Stimulated activated naive B cell treated with anti-CD40 and anti-IgM and Interleukin-4, amounts not matched to agents 10 μg/mL and 1 μg/mL and 100 μg/mL, for 72 hours (primary cell): ENCODE measurements at places on chromosomes 4 and X.
A peak's percentile ranks its signal among the peaks of the same experiment; 100 is the strongest.

DNA sequence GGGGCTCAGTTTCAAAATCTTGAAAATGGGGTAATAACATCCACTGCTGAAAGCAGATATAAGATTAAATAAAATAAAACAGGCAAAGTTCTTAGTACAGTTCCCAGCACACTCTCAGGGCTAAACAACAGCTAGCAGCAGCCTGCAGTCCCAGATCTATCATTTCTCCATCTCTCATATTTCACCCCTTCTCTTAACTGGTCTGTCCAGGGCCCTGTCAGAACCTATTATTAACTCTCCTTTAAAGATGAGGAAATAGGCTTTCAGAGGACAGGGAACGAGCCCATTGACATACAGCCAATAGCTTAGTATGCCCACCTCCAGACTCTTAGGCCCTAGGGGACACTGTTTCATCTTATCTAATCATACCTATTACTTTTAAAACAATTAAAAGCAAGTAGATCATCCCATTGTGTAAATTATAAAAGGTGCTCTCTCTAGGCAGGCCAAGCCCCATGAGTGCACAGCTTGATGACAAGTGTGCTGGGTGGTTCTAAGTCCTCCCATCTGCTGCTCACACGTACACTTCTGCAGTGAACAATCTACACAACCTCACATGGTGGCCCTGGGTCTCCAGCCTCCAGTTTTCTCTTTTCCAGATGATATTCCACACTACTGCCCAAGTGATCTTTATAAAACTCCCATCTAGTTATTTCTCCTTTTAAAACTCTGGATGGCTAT is 119.0 kb downstream of the APBB2 start:
- H3K27ac ChIP-seq, result no peak overlapping the region
- no peak for DNase-seq
- H3K36me3 ChIP-seq, result no peaks in the 10 kb centered on the region
- no peak overlapping the region for H3K4me3 ChIP-seq

- no peak overlapping the region for H3K27ac ChIP-seq
- peaks cover 23% of the 10 kb centered on the region for H3K4me1 ChIP-seq
- H3K27me3 ChIP-seq, result no peaks in the 10 kb centered on the region
- no peak for DNase-seq
- no peak overlapping the region for H3K4me3 ChIP-seq
Observed at GRCh38 chr4:6272863-6273660, 3.4 kb downstream of the WFS1 start.

GRCh38 chr4:125702406-125702805 is 387.7 kb downstream of the FAT4 start:
- no peaks in the 10 kb centered on the region for H3K36me3 ChIP-seq
- H3K27me3 ChIP-seq, result no peaks in the 10 kb centered on the region
- H3K4me1 ChIP-seq, result no peaks in the 10 kb centered on the region
- H3K27ac ChIP-seq, result no peak overlapping the region

- no peaks in the 10 kb centered on the region for H3K4me1 ChIP-seq
- H3K27me3 ChIP-seq, result no peaks in the 10 kb centered on the region
- H3K27ac ChIP-seq, result no peak overlapping the region
- H3K4me3 ChIP-seq, result no peak overlapping the region
- H3K36me3 ChIP-seq, result no peaks in the 10 kb centered on the region
- DNase-seq, result no peak
Observed at GRCh38 chr4:136495076-136495475, 1037.2 kb downstream of the PCDH18 start.

DNA sequence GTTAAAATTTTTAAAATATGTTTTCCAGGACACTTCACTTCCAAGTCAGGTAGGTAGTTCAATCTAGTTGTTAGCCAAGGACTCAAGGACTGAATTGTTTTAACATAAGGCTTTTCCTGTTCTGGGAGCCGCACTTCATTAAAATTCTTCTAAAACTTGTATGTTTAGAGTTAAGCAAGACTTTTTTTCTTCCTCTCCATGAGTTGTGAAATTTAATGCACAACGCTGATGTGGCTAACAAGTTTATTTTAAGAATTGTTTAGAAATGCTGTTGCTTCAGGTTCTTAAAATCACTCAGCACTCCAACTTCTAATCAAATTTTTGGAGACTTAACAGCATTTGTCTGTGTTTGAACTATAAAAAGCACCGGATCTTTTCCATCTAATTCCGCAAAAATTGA is 49.7 kb downstream of the XIAP start:
- H3K27me3 ChIP-seq, result no peaks in the 10 kb centered on the region
- DNase-seq, result no peak
- peaks cover 15% of the 10 kb centered on the region for H3K36me3 ChIP-seq
- H3K4me1 ChIP-seq, result peaks cover 19% of the 10 kb centered on the region
- H3K27ac ChIP-seq, result no peak overlapping the region
- no peak overlapping the region for H3K4me3 ChIP-seq

DNA sequence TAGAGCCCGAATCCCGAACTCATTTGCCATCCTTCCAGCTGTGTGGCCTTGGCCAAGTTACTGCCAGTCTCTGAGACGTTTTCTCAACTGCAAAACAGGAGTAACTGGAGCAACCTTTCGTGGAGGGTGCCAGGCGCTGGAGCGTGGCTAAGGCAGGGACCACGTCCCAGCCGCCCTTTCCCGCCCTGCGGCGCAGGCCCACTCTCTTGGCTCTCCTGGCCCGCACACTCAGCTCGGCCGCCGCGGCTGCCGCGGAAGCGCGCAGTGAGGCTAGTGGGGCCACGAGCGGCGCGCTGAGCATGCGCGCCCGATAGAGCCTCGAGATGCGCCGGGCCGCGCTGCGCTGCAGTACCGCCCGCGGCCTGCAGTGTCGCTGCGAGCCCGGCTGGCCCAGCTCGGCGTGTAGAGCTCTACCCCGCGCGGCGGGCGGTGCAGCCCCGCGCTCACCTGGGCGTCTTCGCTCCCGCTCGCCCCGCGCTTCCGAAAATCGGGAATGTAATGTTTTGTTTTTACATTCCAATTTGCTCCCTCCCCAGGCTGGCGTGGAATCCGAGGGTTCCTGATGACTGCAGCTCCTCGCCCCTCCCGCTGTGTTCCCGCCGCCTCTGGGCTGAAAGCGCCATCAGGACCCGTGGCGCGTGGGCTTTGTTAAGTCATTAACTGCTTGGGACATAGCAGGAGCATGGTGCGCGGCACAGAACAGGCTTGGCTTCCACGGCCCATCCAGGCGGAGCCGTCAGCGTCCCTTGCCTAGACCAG is 4.0 kb upstream of the ZNF518B start:
- H3K4me1 ChIP-seq, result peaks cover 9% of the 10 kb centered on the region
- DNase-seq, result peak; percentile 71
- peaks cover 49% of the 10 kb centered on the region for H3K27me3 ChIP-seq
- peak overlapping the region; percentile 86 for H3K4me3 ChIP-seq
- no peaks in the 10 kb centered on the region for H3K36me3 ChIP-seq

DNA sequence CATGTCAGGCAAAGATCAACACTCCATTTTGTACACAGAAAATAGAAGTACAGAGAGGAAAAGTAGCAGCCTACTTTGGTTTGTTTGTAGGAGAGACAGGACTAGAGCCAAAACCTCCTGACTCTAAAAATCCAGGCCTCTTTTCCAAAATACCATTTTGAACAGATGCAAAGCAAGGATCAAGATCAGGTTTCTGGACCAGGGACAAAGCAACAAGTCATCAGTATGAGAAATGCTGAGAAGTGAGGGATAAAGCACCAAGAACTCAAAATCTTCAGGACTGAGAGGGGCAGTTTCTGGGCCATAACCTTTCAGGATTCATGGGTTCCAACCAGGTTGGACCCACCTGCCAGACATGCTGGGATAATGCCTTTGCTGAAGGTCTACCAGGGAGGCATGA is 36.6 kb upstream of the MBTPS2 start:
- no peak overlapping the region for H3K4me3 ChIP-seq
- no peak for DNase-seq
- H3K36me3 ChIP-seq, result no peaks in the 10 kb centered on the region
- no peaks in the 10 kb centered on the region for H3K27me3 ChIP-seq

DNA sequence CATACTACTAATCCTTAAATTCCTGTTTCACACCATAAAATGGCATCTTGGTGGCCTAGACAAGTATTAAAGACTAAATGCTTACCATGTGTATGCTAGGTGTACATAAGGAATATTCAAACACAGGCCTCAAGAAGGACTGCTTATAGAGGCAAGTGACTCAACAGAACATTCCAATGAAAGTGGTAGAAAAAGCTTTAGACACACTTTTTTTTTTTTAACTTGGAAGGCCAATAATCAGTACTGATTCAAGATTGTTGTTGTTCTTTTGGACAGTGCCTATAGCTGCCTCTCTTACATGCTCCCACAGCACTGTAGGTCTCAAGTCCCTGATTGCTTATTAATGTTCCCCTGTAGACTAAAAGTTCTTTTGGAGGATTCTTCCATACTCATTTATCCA is 77.6 kb downstream of the FBXL5 start:
- no peak overlapping the region for H3K27ac ChIP-seq
- H3K27me3 ChIP-seq, result no peaks in the 10 kb centered on the region
- H3K36me3 ChIP-seq, result no peaks in the 10 kb centered on the region
- H3K4me1 ChIP-seq, result no peaks in the 10 kb centered on the region

GRCh38 chrX:24395775-24396174 is 35.3 kb downstream of the SUPT20HL1 start:
- peak; percentile 18 for DNase-seq
- H3K4me3 ChIP-seq, result no peak overlapping the region
- H3K27ac ChIP-seq, result no peak overlapping the region
- peaks cover 31% of the 10 kb centered on the region for H3K27me3 ChIP-seq

DNA sequence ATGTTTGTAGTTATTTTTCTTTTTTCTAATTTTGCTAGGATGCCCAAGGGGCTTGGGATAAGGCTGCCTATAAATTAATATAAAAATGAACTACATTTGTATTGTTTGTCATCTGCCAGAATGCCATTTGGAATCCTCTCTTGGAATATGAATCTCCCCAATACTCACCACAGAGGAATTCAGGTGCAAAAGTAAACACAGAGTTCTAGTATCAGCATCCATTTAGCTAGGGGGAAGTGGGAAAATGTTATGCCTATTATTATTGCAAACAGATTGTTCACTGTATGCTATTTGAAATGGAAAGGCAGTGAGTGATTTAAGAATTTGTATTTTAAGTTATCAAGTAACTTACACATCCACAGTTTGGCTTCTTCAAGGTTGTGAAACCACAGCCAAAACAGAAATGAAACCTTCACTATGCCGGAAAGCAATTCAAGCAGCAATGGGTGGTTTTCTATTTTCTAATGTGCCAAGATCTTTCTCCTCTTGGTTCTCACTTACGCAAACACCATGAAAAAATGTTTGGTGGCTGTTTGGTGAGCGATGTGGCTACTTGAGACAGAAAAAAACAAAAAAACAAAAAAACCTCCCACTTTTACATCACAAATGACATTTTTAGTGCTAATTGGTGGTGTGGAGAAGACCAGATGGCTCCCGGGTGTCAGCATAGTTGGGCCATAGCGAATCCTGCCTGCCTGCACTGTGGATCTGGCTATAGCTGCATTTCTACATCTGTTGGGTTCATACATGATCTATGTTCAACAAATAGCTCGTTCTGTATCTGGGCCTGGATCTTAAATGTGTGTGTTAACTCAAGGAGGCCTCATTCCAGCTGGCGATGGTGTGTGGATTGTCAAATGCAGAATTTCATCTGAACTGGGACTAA is 200.8 kb upstream of the GIMD1 start:
- DNase-seq, result no peak
- H3K27me3 ChIP-seq, result no peaks in the 10 kb centered on the region
- no peaks in the 10 kb centered on the region for H3K4me1 ChIP-seq
- H3K27ac ChIP-seq, result no peak overlapping the region
- H3K4me3 ChIP-seq, result no peak overlapping the region

DNA sequence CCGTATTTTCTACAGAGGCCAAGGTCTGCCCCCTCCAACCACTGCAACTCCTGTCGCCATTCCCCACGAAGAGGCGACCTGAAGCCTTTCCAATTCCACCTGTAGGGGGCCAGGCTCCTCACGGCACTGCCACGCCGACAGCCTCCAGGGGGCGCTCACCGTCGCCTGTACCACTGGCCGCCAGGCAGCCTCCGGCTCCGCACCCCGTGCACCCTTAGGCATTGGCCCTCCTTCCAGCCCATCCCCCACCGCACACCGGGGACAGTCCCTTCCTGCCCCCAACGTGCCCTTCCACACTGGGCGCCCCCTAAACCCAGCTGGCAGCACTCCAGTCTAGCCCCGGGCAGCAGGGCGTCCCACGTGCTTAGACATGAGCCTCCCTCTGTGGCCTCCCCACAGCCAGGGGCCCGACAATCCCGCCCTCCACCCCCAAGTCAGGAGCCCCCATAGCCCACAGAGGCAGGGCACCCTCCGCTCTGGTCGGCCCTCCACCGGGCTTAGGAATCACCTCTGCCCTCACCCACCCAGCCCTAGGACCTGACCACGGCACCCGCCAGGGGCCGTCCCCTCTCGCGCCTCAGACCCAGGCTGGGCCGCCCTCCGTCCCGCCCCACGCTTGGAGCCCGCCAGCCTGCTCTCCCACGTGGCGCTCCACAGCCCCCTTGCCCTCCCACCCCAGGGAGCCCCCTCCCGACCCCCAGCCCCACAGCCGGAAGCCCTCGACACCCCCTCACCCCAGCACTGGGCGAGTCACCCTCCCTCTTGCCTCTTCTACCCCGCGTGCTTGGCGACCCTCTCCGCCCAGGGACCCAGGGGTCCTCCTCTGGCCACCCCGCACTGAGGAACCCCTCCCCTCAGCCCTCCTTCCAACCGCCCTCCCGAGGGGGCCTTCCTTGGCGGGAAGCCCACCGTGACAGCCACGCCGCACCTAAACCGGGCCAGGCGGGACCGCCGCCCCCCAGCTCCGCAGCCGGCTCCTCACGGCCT is 711 bp downstream of the PNMA6E start:
- no peak for DNase-seq
- no peaks in the 10 kb centered on the region for H3K27me3 ChIP-seq
- H3K36me3 ChIP-seq, result no peaks in the 10 kb centered on the region
- no peak overlapping the region for H3K27ac ChIP-seq
- no peak overlapping the region for H3K4me3 ChIP-seq

DNA sequence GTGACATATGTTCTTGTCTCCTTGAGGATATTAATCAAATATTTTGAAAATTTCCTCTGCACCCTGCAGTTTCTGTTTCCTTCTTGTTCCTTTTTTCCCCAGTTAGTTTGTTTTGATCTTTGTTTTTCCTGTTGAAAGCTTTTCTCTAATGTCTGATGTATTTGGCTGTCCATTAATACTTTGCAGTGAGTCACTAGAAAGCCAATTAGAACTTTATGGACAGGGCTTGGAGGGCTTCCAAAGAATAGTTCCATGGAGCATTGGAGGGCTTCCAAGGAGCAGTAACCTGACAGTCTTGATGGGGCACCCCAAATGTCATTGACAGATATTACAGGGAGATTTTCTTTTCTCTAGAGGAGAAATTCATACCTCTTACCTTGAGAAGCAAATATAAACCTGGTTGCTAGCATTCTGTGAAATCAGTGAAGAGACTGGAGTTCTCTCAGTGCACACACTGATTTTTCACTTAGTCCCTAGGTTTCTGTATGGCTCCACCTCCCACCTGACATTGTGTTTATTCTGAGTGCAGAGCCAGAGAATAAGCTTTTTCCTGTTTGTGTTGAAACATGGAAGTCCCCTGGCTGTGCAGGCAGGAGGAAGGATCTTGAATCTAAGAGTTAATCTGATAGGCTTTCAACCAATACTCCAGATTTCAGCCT is 26.5 kb downstream of the SPARCL1 start:
- H3K36me3 ChIP-seq, result no peaks in the 10 kb centered on the region
- no peaks in the 10 kb centered on the region for H3K4me1 ChIP-seq
- H3K27ac ChIP-seq, result no peak overlapping the region
- H3K4me3 ChIP-seq, result no peak overlapping the region

GRCh38 chr4:151801547-151802516 is 41.0 kb upstream of the GATB start:
- peak; percentile 17 for DNase-seq
- no peak overlapping the region for H3K4me3 ChIP-seq
- H3K27me3 ChIP-seq, result peaks cover 6% of the 10 kb centered on the region
- no peaks in the 10 kb centered on the region for H3K36me3 ChIP-seq
- no peaks in the 10 kb centered on the region for H3K4me1 ChIP-seq
- no peak overlapping the region for H3K27ac ChIP-seq

- H3K4me3 ChIP-seq, result no peak overlapping the region
- peaks cover 8% of the 10 kb centered on the region for H3K27me3 ChIP-seq
- no peak for DNase-seq
- H3K36me3 ChIP-seq, result no peaks in the 10 kb centered on the region
Observed at GRCh38 chr4:121728798-121729226, 32.0 kb upstream of the ANXA5 start.
